ENCODE measurements at places on chromosomes 7 and 10.

DNA sequence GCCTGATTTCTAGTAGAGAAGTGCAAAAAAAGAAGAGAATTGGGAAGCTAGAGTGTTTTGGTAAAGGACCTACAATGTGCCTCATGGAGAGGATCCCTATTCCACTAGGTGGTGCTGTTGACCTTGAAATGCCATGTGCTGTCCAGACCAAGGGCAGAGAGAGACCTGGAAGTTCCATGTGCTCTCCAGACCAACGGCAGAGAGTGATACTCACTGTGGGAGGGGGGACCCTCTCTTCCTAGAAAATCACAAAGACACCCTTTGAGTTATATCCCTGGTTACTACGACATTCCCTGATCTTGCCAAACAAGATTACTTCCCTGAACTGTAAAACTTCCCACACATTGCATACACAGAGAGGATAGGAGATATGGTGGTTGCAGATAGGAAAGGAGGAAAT lies 212.7 kb upstream of the ZNF804B start:
- peak; percentile 11 for DNase-seq

- DNase-seq: no peak
Measured at GRCh38 chr7:94300176-94300835, 94.4 kb upstream of the COL1A2 start.

DNA sequence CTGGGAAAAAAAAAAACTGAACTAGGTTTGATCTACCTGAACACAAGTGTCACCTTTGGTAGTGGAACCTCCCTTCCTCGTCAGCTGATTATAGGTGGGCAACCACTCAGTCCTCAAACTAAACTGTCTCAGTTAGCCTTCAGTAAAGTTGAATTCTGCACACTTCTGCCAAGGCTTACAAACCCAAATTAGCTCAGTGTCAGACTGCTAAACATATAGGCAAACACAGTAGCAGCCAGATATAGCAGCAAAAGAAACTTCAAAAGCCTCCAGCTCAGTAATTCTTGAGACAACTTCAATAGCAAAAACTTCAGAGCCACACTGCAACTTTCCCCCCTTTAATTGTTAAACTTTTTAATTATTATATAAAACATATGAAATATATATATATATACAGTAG lies 956.9 kb downstream of the XPNPEP1 start:
- DNase-seq: no peak

DNA sequence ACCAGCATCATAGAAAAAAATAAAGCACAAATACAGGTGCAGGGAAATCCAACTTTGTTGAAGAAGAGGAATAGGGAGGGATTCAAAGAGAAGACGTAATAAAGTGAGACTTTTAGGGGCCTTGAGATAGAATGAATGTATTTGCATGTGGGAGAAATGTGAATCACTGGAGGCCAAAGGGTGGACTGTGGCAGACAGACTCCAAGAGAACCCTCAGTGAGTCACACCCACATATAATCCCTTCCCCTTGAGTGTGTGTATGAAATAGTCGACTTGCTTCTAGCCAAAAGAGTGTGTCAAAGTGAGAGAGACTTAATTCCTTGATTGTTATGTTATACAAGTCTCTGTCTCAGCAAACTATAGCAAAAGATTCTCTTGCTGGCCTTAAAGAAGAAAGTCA lies 101.3 kb upstream of the GHITM start:
- no peak for DNase-seq

DNA sequence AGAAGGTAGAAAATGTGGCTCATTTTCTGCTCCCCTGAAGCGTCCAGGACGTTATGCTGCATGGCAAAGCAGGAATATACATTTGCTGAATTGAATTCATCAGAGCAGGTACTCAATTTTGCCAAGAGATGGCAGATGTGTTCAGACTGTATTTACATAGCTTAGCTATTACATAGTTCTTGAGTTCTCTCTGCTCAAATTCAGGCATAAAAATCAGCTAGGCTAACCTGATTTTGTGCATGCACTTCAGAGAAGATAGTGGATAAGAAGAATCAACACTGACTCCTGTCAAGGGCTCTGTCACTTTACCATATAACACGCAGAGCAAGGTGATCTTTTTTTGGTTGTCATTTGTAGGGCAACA lies 209.2 kb upstream of the FAM3C start:
- DNase-seq: no peak

DNA sequence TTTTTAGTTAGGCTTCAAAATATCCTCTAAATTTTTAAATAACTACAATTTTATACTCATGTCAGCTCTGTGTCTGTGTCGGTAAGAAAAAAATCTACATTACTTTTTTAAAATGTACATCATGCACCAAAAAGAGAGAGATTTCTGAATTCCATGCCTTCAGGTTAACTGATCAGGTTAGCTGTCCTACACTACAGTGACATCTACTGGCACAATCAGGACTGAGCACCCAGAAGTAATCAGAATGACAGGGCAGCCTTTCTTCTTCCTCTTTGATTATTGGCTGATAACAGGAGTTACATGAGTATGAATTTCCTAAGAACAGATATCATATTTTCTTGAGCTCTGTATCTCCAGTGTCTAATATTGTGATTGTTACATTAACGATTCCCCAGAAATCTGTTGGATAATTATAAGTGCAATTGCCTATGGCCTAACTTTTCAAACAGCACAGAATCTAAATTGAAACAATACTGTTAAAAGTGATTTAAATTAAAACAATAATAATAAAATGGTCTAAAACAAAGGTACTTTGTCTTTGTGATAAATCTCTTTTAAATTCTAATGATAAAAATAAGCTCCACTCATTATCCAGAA lies 41.8 kb upstream of the HYCC1 start:
- peak; percentile 62 for DNase-seq

- DNase-seq: no peak
Measured at GRCh38 chr7:23347033-23347681, 48.0 kb downstream of the MALSU1 start.

- no peak for DNase-seq
Measured at GRCh38 chr7:33970536-33970935, 65.2 kb downstream of the BMPER start.

- DNase-seq: no peak
Measured at GRCh38 chr7:99102809-99103690, 40.9 kb downstream of the SMURF1 start.

DNA sequence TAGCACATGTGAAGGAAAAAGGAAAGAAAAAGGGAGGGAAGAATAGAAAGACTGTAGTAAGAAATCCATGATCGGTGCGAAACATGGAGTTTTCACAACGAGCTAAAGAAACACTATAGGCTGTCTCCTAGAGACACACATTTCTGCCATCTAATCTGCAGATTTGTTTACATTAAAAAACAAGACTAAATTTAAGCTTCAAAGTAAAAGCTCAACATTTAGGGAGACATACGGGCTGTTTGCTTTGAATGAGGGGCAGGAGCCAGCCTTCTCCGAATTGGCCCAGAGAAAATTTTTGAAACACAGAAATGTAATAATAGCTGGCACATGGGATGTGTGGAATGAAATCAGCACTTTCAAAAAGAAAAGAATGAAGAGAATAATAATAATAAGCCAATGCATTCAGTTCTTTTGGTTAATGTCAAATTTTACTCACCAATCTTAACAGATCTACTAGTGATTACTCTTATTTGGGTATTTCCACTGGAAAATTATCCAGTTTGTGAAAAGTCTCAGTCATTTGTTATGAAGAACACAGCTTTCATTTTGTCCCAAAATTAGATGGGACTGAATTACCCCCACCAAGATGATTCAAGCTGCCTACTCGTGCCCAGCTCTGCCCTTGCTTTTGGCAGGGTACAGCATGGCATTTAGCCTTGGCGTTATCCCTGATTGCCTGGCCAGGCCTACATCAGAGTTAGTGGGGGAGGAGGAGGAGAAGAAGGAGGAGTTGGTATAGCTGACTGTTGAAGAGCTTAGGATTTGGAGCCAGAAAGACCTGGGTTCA lies 47.1 kb downstream of the MTURN start:
- no peak for DNase-seq

GRCh38 chr7:148622887-148623585 lies 32.5 kb downstream of the C7orf33 start:
- DNase-seq: no peak

GRCh38 chr10:112526906-112527305 lies 79.9 kb downstream of the VTI1A start:
- no peak for DNase-seq

DNA sequence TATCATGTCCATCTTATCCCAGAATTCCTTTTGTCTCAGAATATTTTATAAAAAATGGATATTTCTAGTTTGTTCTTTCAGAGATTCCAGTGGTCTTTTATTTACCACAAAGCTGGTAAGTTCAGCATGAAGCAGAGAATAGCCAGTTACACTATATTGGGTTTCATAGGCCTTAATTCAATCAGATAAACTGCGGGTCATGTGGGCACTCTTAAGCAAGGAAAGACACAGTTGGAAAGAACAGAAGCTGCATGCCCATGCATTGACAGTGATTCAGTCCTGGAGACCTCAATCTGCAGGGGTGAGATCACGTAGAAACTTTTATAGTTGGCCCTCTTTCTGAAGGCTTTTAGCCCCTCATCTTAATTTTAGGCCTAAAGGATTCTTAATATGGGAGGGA lies 281.3 kb upstream of the IGFBP3 start:
- no peak for DNase-seq

DNA sequence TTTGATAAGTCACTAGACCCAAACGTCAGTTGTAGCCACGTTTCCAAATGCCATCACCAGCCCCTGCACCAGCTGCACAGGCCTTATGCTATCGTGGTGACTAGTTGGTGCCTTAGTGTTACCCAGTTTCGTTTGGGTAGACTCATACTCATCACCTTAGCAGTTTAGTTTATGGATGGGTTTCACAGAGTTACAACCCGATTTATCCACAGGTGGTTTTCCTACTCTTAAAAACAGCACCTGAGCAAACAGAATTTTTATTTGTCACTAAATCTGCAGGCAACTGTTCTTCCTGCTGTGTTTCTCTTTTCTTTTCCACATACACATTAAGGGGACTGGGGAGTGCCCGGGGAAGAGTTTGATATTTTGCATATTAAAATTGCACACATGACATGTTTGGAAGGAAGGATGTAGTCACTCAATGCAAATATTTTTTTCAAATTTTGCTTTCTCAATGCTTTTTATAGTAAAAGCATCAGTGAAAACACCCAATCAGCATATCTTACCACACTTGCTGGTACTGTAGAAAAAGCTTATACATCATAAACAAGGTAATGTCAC lies 41.6 kb downstream of the PDSS1 start:
- no peak for DNase-seq

DNA sequence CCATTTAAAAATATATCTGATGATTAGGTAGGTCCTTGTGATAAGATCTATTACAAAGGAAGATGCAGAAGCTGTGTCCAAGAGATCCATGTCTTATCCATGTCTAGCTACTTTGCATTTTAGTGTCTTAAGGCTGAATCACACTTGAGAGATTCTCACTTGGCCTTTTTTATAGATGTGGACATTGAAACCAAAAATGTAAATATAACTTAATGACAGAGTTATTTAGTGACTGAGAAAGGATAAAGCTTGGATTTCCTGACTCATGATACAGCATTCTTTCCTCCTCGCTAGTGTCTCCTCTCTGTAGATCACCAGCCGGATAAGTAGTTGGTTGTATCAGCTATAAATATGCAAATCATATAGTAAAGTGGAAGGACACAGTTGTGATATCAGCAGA lies 23.3 kb downstream of the INHBA start:
- DNase-seq: no peak

DNA sequence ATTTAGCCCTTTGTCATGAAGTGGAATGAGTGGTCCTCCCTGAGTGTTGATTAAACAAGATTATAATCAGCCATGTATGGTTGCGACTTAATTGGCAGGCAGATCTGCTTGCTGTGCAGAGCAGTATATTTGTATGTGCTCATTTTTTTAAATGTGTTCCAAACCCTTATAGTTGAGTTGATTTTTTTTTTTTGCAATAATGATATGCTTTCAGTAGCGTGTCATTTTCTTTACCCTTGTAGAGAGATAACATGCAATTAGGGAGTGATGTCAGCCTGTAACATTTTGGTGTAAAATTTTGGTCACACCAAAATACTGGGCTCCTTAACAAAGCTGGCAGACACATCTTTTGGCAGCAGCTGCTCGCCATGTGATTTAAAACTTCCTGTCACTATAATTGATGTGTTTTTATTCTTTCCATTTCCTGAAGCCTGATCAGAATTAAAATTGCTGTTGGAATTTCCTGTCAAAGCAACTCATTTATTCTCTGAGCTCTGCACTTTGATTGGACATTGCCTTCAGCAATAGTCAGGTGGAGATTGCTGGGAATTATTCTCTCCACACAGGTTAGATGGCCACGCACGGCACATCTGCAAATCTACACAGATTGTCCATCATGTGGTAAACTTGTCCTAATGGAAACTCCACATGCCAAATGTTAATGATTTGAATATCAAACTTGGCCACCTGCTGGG lies 125.3 kb downstream of the DYNC1I1 start:
- DNase-seq: no peak

DNA sequence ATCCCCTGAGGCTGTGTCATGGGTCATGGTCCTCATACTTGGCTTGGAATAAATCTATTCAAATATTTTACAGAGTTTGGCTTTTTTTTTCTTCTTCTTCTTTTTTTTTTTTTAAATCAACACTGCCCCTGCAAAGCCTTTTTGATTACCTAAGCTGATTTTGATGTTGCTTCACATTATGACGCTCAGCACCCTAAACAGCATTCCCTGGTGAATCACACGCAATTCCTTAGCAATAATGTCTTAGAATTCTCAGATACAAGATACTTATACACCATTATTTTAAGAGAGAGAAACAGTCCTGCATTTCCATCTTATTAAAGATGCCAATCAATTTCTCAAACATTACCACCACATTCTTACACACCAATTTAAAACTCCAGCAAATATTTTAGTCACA lies 323.7 kb upstream of the IGFBP3 start:
- no peak for DNase-seq

DNA sequence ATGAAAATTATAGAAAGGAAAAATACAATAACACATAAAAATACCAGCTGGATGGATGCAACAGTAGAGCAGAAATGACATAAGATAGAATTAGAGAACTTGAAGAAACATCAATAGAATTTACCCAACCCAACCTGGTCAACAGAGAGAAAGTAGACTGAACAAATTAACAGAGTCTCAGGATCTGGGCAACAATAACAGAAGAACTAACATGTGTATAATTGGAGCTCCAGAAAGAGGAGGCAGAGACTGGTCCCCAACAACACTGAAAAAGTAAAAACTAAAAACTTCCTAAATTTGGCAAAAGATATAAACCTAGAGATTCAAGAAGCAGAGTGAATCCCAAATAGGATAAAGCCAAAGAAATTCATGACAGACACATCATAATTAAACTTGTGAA lies 458.8 kb downstream of the RPS24 start:
- DNase-seq: no peak

All from GM13976 (cell line).